ENCODE measurements at places on chromosomes 7 and 10.
A peak's percentile ranks its signal among the peaks of the same experiment; 100 is the strongest.

- no peak for DNase-seq
These were observed 517.4 kb downstream of the CCSER2 start for GRCh38 chr10:84845628-84846261.

GRCh38 chr7:158829021-158829341 is 328 bp downstream of the ESYT2 start:
- peak; percentile 70 for DNase-seq

DNA sequence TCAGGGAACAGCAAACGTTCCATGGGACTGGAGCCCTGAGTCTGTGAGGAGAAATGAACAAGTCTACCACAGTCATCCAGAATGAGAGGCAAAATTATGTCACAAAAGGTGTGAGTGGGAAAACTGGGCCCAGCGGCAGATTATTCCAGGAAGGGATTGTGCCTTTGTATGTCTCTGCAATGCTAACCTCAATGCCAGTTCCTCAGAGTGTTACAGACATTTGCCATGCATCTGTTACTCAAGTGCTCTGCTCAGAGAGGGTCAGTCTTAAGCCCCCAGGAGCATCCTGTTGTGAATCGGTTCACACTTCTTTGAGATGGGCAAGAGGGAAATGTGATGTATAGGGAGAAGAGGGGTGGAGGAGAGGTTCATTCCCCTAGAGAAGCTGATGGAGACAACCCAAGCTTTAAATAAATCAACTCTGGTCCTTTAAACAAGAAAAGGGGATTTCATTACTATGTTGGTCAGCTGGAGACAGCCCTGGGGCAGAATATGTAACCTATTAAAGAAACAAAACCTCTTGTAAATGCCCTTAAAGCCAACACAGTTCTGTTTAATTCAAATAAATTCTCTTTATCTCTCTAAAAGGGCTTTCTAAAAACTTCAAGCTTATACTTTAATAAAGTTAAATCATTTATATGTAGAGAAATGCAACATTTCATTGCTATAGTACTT is 85.9 kb upstream of the GRB10 start:
- DNase-seq, result no peak

GRCh38 chr7:37354656-37355131 is 94.0 kb downstream of the ELMO1 start:
- DNase-seq, result peak; percentile 98

GRCh38 chr7:76515999-76516443 is 5.7 kb downstream of the UPK3B start:
- no peak for DNase-seq

DNA sequence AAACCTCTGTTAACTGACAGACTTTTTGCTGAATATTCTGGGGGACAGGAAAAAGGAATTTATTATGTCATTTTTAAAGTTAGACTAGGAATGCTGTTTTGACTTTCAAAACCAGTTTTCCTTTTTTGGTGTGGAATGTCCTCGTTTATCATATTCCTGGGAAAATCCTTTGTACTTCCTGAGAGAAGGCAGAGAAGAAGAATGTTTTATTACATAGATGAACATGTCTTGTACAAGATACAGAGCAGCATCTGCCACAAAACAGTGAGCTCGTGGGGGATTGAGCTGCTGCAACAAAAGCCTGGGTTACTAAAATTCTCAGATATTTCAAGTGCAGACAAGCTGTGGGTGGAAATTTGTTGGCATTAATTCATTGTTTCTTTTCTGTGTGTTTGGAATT is 20.2 kb downstream of the MCU start:
- peak; percentile 55 for DNase-seq

DNA sequence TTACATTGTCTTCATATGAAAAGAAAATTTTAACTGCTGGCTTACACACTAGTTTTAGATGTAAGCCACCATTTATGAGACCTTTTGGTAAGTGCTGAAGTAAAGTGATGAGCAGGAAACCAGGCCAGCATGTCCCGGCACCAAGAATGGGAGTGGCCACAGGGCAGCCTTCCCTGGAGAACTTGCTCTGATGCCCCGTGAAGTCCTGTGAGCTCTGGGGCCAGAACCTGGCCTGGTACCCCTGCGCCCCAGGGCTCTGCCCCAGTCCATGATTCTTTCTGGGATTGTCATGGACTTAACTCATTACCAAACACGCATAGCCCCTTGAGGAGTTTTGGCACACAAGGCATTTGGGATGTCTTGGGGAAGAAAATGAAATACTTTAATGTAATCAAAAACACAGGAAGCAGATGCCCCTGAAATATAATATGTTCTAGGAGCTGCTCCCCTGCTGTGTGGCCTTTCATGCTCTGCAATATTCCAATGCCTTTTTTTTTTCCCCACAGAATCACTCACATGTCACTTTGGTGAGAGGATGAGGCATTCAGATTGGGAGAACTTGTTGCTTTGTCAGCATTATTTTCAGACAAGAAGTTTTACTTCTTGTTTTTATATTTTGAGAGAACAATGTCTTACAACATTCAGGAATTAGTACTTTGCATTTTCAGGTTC is 53.1 kb upstream of the CXCL12 start:
- no peak for DNase-seq

GRCh38 chr10:44033008-44033407 is 351.9 kb downstream of the CXCL12 start:
- no peak for DNase-seq

- peak; percentile 66 for DNase-seq
These were observed 637 bp downstream of the SAMD8 start for GRCh38 chr10:75111907-75112679.

- no peak for DNase-seq
These were observed 101.2 kb downstream of the RPS24 start for GRCh38 chr10:78134773-78135306.

DNA sequence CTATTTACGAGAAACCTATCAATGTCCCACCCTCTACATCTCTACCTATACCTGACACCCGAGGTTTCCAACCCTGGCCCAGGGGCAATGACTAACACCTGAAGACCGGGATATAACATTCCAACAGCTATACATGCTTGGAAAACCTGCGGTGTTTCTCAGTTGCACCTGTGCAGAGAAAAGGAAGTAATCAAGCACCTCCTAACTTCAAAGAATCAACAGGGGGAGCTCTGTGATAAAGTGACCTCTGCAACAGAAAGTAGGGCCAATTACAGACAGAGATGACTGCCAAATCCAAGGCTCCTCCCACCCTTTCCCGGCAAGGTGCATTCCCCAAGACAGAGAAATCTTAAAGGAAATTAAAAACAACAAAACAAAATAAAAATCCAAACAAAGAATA is 41.3 kb downstream of the CCDC6 start:
- DNase-seq, result no peak

DNA sequence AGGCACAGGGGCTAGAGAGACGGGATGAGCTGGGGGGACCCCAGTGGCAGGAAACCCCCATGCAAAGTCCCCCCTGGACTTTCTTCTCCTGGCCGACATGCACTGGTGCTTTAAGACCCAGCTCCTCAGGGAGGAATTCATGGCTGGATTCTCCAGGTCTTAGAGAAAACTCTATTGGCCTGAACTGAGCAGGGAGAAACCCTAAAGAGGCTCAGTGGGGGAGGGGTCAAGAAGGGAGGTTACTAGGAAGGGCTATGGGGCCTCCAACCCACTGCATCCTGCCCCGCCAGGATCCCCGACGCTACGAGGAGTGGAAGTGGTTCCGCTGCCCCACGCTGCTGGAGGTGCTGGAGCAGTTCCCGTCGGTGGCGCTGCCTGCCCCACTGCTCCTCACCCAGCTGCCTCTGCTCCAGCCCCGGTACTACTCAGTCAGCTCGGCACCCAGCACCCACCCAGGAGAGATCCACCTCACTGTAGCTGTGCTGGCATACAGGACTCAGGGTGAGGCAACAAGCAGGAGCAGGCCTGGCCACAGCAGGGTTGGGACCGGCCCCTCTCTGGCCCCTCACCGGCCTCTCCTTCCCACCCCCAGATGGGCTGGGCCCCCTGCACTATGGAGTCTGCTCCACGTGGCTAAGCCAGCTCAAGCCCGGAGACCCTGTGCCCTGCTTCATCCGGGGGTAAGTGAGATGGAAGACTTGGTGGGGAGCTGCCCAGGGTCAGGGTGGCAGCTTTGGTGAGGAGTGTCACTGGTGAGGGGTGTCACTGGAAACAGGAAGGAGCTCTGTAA is 13.8 kb downstream of the ATG9B start:
- DNase-seq, result no peak

- DNase-seq, result peak; percentile 18
These were observed 45.2 kb upstream of the INSIG1 start for GRCh38 chr7:155252444-155252887.

DNA sequence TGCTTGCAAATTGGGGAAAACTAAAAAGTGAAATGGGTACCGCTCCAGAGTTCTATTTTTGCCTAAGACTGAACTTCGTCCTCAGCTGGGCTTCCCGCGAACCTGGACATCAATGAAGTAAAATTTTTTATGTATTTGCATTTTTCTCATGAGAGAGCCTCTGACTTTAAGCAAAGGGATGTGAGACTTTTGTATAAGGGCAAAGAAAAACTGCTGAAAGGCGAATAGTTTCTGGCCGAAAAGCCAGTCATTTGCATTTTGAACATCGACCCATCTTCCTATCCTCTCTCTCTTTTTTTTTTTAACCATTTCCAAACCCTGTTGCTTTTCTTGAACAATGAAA is 573 bp downstream of the PMPCB start:
- DNase-seq, result no peak

DNA sequence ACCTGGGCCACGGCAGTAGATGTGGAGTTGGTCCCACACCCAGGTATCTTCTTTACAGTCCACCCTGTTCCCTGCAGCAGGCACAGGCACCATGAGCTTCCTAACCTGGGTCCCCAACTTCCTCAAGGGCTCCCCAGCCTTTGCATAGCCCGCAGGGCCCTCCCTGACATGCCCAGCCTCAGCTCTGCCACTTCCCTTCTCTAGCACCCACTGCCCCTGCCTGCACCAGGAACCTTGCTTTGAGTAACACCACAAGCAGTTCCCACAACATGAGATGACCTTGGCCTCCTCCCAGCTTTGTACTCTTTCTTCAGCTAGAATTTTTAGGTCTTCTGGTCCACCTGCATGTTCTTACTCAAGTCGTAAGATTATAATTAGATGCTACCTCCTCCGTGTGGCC is 92.2 kb upstream of the ZPBP start:
- DNase-seq, result no peak

- DNase-seq, result no peak
These were observed 172.3 kb downstream of the RAPGEF5 start for GRCh38 chr7:22184549-22185199.

- no peak for DNase-seq
These were observed 34.9 kb upstream of the TLL2 start for GRCh38 chr10:96548589-96548988.

DNA sequence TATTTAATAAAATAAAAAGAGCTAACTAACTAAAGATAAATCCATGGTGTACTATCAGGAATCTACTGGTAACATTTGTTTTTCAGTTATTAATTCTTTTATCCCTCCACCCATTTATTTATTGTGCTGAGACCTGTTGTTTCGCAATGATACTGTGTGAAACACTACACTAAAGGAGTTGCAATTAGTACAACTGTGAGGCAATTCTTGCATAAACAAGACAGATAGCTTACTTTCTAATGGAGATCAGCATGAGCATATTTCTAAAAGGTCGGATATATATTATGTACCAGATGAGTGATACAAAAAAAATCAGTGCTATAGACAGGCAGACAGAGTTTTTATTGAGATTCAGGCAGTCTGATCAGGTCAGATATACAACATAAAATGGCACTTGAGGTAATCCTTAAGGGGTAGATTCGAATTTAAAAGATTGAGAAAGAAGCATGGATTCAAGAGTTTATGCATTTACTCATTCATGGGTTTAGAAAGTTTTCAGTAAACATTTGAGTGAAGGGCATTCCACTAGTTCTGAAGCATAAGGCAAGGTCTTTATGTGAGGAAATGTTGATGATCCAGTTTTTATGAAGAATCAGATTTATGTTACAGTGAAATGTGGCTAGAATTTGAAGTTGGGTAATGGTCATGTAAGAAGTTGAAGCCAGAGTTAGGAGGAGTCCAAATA is 147.6 kb downstream of the POLR1F start:
- no peak for DNase-seq

- no peak for DNase-seq
These were observed 7.3 kb downstream of the GPR37 start for GRCh38 chr7:124758327-124758726.

GRCh38 chr7:51702673-51703072 is 386.1 kb upstream of the COBL start:
- no peak for DNase-seq

DNA sequence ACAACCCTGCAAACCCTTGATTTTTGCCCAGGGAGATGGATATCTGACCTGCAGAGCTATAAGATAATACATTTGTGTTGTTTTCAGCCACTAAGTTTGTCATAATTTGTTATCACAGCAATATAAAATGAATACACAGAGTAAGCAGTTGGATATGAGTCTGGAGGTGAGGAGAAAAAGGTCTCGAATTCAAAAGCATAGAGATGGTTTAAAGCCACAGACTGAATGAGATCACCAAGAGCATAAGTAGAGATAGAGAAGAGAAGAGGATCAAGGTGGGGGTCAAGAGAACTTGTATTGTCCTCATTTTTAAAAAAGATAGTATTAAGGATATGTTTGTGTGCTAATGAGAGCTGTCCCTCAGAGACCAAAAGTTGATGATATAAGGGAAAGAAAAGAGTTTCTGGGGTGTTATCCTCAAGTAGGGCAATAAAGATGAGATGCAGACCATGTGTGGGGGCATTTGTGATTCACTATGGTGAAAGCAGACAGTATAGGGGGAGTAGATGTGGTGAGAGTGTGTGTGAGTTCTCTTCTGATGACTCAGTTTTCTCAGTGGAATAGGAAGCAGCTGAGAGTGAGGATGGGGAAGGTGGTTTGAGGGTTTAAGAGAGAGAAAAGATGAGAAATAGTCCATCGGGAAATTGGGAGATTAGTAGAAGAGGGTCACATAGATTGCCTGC is 25.8 kb upstream of the PCGF5 start:
- no peak for DNase-seq

- DNase-seq, result no peak
These were observed 229.4 kb downstream of the LRMDA start for GRCh38 chr10:75660823-75661222.

- DNase-seq, result peak; percentile 42
These were observed 16.7 kb downstream of the LIPF start for GRCh38 chr10:88680958-88681357.

DNA sequence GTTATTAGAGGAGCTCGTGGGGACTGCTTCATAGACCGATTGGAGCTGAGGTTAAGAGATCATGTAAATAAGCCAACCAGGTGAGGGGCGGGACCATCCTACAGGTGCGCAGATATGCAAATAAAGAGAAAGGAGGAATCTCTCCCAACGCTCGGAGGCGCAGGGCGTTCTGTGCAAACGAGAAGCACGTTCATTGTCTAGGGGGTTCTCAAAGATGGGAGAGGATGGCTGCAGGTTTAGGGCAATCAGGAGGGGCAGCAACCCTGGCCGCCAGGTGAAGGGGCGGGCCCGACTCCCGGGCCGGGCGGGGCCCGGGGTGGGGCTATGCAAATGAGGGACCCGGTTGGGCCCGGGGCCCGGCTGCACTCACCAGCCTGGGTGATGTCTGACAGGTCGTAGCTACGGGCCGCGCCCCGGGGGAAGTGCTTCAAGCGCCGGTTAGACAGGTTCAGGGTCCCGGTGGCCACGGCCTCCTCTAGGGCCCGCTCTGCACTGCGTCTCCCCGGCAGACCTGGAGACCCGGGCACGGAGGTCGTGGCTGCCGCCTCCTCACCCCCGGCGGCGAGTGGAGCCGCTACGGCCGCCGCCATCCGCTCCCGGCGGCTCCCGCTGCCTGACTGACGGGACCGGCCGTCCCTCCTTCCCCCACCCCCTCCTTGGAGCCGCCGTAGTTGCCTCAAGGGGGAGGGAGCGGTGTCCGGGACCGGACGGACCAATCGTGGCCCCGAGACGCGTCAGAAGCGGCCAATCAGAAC is at the start of gene LRCH4:
Gene LRCH4, minus strand, starts transcription at position 619 of the 755 bp plus-strand sequence. Its CDS starts 29 bp downstream, at position 590.
- DNase-seq, result no peak
